ENCODE measurements at places on chromosomes 7 and 10.
A peak's percentile ranks its signal among the peaks of the same experiment; 100 is the strongest.

DNA sequence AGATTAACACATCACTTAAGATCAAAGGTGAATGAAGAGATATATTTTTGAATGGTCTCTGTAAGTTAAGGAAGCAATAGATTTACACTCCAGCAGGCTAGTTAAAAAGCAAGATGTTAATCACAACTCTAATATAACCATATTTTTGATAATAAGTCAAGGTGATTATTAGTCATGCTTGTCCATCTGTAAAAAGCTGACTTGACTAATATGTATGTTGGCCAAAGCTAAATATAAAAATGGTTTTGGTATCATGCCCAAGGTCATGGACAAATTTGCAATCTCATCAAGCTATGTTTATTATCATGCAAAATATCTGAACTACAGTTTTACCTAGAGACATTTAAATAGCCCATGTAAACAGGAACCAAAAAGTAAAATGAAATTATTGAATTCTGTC, 102.6 kb upstream of the CSTF2T start:
- no peak for DNase-seq

DNA sequence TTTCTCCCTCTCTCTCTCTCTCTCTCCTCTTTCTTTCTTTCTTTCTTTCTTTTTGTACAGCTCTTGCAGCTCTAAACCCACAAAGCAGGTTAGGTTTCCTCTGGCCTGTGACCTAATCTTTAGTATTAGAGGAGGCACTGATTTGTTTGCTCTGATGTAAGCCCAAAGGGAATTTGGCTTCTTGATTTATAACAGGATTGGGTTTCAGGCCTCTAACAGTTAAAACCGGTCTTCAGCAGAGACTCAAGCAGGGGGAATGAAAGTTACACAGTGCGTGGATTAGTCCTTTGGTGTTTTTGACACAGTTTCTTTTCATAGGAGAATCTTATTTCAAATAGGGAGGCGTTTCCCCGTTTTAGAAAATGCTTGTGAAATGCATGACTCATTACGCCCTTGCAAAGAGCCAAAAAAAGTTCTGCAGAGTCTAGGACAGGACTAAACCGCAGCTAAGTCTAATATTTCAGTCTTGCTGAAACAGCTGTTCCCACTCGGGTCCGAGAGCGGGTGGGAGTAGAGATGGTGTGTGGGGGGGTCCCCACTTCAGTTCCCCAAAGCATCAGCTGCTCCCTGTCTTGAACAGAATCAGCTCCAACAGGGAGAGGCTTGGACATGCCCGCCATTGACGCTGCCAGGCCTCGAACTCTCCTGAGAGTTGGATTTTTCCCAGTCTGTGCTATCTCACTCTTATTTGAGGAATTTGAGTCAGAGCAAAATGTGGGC, 296.5 kb upstream of the PITRM1 start:
- no peak for DNase-seq

- no peak for DNase-seq
Observed at GRCh38 chr10:77872947-77873535, 53.5 kb downstream of the DLG5 start.

- no peak for DNase-seq
Observed at GRCh38 chr7:34153656-34154270, 248.4 kb downstream of the BMPER start.

DNA sequence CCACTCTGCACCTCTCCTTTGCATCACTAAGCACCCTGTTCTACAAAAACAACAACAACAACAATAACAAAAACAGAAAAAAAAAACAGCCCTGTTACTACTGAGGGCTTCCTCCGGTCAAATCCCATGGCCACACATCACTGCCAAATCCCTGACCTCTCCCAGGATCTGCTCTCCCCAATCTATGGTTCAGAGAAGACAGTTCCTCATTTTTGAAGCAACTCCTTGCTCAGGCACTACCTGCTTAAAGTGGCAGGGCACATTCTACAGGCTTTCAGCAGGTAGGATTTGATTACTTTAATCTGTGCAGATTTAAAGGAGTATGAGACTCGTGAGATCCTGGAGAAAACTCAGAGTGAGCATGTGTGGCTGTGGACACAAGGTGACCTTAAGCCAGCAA, 46.9 kb downstream of the PIK3CG start:
- DNase-seq = no peak

DNA sequence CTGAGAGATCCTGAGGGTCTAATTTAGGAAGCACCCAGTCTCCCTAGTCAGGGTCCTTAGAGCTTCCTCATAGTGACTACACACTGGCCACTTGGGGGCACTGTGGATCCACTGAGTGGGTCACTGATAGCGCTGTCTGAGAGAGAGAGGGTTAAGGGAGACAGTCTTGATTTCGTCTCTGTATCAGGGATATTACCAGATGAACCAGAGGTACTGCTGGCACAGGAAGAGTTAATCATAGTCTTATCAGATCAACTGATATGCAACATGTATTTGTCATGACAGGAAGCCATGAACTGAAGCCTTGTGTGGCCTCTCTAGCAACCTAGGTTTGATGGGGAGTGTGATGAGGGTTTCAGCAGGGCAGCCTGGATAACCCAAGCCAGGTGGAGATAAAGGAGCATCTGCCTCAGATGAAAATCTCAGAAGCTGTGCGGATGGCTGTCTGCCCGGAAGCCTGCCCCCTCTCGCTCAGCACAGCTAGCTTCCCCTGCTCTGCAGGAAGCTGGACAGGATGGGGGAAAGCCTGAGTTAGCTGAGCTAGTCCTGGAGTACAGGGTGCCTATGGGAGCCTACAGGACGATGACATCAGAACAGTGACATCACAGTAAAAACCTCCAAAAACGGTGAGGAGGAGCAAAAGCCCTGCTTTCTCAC, 214.0 kb upstream of the PRSS1 start:
- peak; percentile 84 for DNase-seq

DNA sequence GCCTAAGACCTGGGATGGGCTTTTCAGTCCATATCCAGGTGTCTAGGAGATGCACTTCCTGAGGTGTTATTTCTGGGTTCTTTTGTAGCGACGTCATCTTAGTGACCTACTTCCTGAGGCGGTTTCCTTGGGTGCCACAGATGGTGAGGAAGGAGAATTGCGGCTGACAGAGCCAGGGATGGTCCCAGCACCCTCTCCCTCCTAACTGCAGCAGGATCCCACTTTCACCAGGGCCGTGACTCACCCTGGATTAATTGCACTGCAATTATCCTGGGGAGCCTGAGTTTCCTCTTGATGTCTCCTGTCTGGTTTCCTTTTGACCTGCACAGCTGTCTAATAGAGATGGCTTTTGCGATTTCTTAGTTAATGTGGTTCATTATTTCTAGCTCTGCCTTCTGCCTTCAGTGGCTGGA, 271.7 kb downstream of the TCF7L2 start:
- no peak for DNase-seq

GRCh38 chr7:99012722-99013121, 131.2 kb downstream of the SMURF1 start:
- no peak for DNase-seq

GRCh38 chr7:128322040-128322643, 21.6 kb downstream of the RBM28 start:
- no peak for DNase-seq

DNA sequence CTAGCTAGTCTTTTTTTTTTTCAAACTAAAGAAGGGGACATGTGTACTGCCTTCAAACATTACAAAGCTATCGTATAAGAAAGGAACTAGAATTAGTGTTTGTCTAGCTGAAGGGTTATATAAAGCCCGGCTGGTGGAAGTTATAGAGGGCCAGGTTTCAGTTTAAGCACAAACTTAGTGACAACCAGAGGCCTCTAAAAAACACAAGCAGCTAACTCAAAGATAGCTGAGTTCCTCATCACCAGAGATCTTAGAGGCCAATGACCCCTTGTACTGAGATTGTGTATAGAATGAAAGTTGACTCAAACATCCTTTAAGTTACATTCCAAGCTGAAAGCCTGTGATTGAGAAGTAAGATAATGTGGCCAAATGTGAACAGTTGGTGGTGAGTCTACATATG, 28.1 kb upstream of the SGMS1 start:
- no peak for DNase-seq

DNA sequence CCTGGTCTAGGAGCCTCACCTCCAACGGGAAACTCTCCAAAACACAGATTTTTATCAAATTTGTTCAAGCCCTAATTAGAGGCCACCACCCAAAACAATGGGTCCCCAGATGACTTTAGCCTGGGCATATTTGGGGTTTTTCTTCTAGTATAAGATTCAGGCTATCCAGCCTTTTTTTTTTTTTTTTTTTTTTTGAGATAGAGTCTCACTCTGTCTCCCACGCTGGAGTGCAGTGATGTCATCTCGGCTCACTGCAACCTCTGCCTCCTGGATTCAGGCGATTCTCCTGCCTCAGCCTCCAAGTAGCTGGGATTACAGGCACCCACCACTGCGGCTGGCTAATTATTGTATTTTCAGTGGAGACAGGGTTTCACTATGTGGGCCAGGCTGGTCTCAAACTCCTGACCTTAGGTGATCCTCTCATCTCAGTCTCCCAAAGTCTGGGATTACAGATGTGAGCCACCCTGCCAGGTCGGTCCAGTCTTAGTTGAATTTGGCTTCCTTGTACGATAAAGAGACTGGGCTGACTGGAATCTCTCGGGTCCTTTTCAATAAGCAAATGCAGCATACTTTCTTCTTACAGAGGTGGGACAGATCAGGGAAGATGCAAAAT, 91.4 kb upstream of the KLF6 start:
- DNase-seq = no peak

GRCh38 chr10:21525367-21526187, at the start of gene SKIDA1:
SKIDA1 (minus strand) TSS chr10:21525682; CDS start chr10:21517822, 7,860 bp downstream.
- DNase-seq = peak; percentile 72

- DNase-seq = no peak
Observed at GRCh38 chr10:34260904-34261303, 554.2 kb downstream of the PARD3 start.

DNA sequence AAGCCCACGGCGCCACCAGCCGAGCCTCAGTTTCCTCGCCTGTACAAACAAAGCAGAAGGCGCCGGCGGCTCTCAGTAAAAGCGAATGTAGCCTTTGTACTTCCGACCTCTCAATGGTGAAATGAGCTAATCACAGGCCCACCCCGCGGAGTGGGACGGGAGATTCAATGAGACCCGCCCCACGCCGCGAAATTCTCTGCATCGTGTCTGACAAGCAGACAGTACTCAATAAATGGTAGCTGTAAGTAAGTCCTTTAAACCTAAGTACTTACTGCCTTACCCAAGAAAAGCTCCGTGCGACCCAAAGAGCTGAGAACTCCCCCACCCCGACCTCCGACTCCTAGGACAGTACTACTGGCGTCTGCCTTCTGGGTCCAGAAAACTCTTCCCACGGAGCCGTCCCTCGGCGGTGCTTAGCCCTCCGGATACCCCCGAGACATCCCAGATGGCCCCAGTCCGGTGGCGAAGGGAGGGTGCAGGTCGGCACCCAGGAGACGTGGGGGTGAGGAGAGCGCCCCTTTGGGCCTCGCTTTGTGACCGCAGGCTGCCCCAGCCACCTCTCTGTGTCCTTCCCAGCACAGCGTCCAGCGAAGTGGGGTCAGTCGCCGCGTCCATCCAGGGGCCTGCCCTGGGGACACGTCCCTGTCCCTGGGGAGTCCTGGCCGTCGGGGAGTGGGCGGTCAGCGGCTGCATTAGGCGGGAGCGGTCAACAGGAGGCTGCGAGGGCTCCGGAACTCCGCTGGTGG, 972 bp upstream of the CXCL12 start:
- no peak for DNase-seq

DNA sequence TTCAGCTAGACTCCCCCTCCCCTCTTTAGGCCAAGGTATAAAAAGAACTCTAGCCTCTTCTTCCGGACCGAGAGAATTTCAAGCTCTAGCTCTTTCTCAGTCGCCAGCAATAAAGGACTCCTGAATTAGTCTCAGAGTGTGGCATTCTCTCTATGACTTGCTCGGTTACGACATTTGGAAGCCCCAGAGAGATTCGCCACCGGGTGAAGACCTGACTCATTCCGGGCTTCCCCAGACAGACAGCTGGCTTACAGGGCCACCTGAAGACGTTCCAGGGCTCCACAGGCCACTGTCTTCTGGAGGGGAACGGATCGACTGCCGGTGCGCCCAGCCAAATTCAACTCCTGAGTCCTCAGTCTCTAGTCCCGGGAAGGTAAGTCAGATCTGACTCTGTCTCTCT, at the start of gene AKR1B15:
Gene AKR1B15, plus strand, starts transcription at position 234 of the 400 bp plus-strand sequence. CDS start 15,510 bp downstream, outside the sequence.
- DNase-seq = peak; percentile 35

GRCh38 chr7:147145194-147145593, 1028.6 kb downstream of the CNTNAP2 start:
- DNase-seq = no peak

GRCh38 chr7:100360135-100360854, 2.4 kb downstream of the PILRB start:
- no peak for DNase-seq

DNA sequence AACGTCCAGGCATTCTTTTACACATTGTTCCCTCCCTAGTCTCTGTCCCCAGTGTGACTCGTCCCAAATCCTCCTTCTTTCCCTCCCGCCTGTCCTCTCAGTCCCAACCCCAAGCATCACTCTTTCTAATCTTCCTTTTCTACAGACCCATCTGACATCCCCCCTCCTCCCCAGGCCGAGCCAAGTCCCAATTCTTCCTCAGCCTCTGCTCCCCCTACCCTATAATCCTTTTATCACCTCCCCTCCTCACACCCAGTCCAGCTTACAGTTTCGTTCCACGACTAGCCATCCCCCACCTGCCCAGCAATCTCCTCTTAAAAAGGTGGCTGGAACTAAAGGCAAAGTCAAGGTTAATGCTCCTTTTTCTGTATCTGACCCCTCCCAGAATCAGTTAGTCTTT, 95.1 kb downstream of the MACC1 start:
- DNase-seq = no peak

GRCh38 chr10:77478247-77478961, 159.2 kb downstream of the KCNMA1 start:
- no peak for DNase-seq

GRCh38 chr10:72692994-72693781, 1.2 kb downstream of the MCU start:
- no peak for DNase-seq

- no peak for DNase-seq
Observed at GRCh38 chr7:44267719-44268421, 57.5 kb downstream of the CAMK2B start.

- no peak for DNase-seq
Observed at GRCh38 chr7:123745437-123745836, 3.4 kb downstream of the WASL start.

GRCh38 chr10:6624392-6624791, 44.3 kb upstream of the PRKCQ start:
- DNase-seq = no peak

DNA sequence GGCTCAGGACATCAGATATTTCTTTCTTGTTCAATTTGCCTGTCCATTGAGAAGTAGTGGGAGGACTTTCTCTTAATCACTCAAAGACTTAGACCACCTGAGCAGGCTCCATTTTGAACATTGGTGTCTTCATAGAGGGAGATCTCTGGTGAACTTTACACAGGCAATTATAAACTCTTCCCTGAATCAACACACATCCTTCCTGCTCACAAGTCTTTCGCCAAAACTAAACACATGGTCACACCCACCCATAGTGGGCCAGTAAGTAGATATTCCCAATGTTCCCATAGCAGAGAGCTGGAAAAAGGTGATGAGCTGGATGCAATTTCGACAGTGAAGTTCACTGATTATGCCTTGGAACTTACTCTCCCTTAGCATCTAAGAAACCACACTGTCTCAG, 8.2 kb upstream of the MACC1 start:
- DNase-seq = no peak

GRCh38 chr7:120949998-120950538, 509 bp upstream of the ING3 start:
- DNase-seq = no peak

- DNase-seq = no peak
Observed at GRCh38 chr10:42996588-42996987, 80.3 kb upstream of the RET start.
